Esophagus squamous epithelium (tissue), 5 donors: ENCODE measurements at places on chromosomes 6 and 20.

- no peak for DNase-seq
Observed at GRCh38 chr20:42763015-42763414, 426.7 kb downstream of the PTPRT start.

- no peak for DNase-seq
Observed at GRCh38 chr6:104226790-104227446, 632.8 kb downstream of the HACE1 start.

DNA sequence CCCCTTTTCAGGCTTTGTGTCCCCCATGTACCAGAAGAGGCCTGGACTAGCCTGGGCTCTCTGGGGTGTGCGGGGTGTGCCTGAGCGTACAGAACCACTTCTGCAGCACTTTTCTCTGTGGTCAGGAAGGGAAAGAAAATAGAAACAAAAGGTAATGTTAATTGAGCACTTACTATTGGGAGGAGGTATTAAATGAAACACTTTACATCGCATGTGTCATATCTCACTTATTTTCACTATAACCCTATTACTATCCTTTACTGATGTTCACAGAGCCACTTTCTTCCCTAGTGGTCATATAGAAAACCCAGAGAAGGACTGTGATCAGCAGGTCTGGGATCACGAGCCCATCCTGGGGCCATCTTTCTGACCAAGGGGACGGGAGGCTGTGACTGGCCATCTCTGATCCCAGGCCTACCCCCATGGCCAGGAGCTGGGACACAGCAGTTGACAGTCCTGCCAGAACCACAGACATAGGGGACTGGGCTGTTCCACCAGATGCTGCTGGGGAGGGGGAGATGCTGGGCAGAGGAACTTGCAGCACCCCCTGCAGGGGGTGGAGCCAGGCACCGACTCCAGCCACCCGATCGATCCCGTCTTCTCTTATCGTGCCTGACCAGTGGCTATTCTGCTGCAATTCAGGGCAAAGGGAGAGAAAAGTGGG, 107.6 kb downstream of the VEGFA start:
- DNase-seq = no peak

DNA sequence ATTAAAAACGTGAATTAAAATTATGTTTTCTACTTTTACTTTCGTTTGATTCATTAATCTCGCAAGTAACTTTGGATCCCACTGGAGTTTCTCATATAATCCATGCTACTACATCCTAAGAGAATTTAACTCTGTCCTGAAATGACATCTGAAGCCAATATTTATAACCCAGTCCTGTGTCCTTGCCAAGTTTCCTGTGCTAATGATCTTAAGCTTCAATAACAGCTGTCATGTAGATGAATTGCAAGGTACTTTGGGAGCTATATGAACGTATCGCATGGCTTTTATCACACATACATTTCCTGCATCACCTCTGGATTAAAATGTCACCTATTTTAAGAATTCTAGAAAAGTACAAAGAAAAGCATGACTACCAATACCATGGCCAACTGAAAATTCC, 833.8 kb upstream of the CITED2 start:
- no peak for DNase-seq

- DNase-seq = no peak
Observed at GRCh38 chr6:33869121-33869520, 65.3 kb upstream of the MLN start.
